ENCODE measurements at places on chromosomes 16 and 17.

DNA sequence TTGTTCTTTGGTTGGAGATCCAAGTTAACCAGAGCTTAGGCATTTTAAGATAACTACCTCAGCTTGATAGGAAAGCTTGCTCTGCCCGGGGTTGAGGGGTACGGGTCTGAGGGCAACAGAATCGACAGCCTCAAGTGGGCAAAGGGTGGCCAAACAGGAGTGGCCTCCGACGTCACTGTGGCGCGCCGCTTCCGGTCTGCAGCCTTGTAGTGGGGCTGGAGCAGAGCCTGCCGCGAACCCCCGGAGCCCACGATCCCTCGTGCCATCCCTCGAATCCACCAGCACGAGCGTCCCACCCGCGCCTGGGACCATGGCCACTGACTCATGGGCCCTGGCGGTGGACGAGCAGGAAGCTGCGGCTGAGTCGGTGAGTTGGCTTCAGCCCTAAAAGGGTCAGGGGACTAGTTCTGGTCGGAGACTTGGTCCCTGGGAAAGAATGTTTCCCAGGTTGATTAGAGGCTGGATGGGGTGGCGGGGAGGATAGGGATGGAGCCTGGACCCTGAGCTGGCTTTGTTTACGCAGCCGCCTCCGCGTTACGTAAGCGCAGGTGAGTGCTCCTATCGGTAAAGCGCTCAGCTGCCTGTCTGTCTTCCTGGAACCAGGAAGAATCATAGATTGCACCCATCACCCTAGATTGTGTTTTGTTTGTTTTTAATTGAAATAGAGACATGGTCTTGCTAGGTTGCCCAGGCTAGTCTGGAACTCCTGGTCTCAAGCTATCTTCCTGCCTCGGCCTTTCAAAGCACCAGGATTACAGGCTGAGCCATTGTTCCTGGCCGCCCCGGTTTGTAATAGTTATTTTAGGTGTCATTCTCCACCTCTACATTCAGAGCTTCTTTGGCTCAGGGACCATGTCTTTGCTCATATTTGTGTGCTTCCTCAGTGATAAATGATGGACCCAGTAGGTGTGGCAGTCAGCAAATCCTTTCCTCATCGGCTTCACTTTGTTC, at the start of gene DDX19B:
DDX19B (plus strand) TSS at position 199 of the 951 bp plus-strand sequence; CDS start at position 311, 112 bp downstream.
- peak; percentile 36 for DNase-seq

DNA sequence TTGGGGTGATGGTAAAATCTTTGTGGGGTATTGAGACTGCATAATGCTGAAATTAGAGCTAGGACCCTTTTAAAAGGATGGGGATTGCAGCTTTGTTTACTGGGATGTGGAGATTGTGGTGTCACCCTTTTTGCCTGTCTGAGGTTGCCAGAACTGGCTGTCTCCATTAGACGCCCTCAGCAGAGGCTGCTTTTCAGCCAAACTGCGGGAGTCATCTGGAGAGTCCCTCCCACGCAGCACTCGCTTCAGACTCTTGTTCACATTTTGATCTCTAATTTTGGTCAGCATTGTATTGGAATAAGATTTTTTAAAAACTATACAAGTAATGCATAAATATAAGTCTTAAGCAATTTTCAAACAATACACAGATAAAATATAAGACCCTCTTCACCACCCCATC, 27.9 kb upstream of the JPT2 start:
- no peak for DNase-seq

DNA sequence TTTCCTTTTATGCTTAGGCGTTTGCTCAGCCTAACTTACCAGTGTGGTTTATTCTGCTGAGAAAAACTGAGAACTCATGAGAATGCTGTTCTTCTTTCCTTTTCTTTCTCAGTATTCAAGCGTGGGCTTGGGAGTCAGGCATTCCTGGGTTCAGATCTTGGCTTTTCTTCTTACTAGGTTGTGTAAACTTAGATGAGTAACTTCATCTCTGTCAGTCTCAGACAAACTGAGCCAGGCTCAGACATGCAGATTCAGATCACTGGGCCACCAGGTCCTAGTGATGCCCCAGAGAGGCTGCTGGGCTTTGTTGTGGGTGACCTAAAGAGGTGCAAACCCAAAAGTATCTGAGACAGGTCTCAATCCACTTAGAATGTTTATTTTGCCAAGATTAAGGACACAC, 95.8 kb upstream of the MPHOSPH6 start:
- DNase-seq, result no peak

DNA sequence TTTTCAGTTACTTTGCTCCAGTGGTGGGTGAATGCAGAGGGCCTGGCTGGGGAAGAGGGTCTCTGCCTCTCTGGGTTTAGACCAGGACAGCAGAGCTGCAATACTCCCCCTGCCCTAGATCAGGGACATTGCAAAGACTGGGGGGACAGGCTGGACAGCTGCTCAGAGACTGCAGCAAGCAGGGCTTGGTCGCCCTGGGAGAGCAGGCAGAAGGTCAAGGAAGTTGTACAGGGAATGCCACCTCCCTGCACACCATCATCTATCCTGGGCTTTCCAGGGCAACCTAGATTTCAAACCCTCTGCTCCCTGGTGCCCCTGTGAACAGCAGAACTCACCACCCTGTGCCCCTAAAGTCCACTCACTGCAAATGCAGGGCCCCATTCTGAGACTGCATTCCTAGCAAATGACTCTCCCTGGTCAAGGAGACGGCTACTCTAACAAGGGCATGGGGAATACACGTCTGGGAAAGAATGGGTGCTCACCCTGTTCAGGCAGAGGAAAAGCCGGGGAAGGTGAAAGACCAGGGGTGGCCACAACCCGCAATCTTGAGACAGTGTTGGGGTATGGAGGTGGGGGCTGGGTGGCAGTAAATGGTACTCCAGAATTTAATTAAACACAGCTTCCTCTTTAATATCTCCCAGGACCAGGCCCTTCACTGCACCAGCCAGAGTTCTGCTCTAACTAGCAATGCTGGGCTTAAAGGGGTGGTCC, 1.0 kb downstream of the KIFC3 start:
- DNase-seq, result no peak

DNA sequence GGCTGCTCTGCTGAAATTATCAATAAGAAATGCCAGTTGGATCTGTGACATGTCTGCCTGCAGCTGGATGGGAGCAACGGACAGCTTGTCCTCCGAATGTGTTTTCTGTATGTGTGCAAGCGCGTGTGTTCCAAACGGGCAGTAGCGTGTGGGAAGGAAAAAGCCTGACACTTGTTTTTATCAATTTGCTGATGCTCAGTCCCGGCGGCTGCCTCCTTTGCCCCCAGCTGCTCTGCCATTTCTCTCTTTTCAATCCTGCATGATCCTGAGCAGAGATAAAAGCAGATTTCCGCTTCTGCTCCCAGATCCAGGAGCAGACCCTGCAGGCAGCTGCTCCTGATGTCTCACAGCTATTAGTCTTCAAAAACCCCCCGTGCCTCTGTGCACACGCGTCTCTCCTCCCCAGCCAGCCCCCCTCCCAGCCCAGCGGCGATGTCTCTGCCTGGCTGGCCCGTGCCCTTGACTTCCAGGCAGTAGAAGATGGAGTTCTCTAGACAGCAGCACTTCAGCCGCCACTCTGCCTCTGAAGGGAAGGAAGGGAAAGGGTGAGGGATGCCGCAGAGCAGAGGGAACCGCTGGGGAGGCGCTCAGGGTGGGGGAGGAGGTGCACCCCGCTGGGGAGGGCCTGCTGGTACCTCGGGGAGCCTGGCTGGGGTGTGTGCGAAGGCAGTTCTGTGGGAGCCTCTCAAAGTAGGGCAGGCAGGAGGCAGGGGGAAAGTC, 4.1 kb downstream of the PRCD start:
- DNase-seq, result no peak

DNA sequence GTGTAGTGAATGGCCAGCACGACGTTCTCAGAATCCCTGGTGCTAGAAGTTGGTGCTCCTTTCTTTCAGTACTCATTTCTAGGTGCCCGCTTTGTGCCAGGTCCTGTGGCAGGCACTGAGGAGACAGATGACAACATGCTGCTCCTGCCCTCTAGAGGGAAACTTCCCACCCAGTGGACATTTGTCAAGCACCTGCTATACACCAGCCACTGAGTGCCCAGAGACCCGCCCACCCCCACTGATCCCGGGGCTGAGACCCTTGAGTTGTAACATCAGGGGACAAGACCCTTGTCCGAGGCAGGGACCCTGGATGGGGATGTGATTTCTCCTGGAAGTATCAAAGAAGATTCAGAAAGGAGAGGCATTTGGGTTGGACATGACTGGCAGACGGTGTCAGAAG, 25.1 kb downstream of the UNC13D start:
- no peak for DNase-seq

DNA sequence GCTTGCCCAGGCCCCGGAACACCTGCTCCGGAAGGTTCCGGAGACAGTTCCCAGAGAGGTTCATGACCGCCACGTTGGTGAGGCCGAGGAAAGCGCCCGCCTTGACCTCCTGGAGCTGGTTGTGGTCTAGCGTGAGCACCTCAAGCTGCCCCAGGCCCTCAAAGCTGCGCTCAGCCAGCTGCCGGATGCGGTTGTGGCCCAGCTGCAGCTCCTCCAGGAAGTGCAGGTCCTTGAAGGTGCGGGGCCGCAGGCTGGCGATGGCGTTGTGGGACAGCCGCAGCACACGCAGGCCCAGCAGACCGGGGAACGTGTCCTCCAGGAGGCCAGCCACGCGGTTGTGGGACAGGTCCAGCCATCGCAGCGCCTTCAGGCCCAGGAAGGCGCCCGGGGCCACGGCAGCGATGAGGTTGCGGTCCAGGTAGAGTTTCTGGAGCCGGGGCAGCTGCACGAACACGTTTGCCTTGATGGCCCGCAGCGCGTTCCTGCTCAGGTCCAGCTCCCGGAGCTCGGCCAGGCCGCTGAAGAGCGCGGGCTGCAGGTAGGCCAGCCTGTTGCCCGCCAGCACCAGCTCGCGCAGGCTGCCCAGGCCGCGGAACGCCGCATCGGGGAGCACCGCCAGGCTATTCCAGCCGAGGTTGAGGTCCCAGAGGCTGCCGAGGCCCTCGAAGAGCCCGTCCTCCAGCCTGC, 2.1 kb downstream of the IGFALS start:
- no peak for DNase-seq

- DNase-seq, result no peak
Measured at GRCh38 chr17:3038941-3039340, 24.5 kb downstream of the OR1D5 start.

DNA sequence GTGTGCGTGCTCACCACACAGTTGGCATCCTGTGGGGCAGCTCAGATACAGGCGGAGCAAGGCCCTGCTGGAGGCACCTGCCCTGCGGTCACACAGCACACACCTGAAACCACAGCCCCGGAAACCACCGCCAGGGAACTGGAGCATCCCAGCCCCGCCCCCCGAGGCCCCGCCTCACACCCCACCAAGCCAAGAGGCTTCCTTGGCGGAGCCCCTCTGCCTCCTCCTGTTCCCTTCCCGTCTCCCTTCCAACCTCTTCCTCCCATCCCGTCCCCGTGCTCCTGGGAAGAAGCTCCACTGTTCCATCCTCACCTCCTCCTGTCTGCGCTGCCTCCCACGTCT, 205.5 kb downstream of the NTN1 start:
- DNase-seq, result no peak

DNA sequence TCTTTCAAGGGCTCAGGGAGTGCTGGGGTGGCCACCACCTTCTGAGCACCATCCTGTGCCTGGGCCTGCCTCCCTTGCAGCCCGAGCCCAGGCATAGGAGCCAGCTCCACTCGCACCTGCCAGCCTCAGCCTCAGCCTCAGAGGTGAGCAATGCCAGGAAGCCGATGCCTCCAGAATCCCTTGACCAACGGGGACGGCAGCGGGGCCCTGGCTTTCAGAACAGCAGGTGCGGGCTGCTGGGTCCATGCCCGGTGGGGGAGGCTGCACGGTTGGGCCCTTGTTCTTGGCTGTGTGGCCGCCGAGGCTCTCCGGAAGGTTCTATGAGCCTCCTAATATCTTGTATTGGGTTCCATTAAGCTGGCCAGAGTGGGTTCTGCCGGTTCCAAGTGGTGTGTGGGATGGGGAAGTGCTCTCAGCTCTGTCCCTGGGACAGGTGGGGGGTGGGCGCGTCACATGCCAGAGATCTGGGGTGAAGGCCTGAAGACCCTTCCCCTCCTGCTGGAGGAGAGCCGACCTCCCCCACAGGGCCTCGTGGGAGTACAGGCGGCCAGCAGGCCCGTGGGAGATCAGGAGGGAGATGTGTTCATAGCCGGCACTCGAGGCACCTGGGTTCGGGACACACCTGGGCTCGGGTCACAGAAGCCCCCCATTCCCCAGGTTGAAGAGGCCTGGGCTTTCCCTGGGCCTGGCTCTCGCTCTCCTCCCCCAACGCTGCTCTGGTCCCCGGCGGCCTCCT, 27.0 kb downstream of the NPTX1 start:
- DNase-seq, result no peak

DNA sequence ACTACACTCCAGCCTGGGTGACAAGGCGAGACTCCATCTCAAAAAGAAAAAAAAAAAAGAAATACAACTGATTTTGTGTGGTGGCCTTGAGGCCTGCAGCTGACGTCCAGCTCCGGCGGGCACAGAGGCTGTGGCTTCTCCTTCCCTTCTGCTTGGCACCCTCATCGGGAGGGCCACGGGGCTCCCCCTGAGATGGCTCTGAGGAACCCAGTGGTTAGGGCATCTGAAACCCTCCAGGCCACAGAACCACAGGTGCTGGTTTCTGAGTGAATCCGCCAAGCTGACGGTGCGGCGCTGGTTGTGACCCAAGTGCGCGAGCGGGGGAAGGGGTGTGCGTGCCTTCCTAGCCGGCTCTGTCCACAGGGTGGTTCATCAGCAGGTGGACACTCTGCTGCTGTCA, 63.4 kb downstream of the LMF1 start:
- DNase-seq, result no peak

GRCh38 chr17:73705594-73705993, 61.3 kb upstream of the SDK2 start:
- no peak for DNase-seq

DNA sequence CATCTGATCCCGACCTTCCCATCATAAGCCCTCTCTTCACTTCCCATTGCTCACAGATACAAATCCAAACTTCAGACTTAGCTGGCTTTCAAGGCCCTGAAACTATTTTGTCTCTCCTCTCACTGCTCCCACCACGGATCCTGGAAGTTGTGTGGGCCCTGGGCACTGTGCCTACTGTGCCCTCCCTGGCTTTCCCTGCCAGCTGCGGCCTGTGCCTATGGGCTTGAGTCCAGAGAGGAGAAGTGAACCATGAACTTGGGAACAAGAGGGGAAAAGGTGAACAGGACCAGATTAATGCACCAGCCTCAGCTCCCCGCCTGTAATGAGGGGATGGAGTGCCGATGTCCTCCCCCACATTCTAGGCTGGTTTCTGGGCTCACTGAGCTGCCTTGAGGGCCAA, 18.9 kb upstream of the KCNJ12 start:
- DNase-seq, result no peak

- DNase-seq, result no peak
Measured at GRCh38 chr16:22220069-22220440, 14.0 kb downstream of the EEF2K start.

- DNase-seq, result no peak
Measured at GRCh38 chr17:18323507-18324139, 8.5 kb downstream of the SMCR8 start.

DNA sequence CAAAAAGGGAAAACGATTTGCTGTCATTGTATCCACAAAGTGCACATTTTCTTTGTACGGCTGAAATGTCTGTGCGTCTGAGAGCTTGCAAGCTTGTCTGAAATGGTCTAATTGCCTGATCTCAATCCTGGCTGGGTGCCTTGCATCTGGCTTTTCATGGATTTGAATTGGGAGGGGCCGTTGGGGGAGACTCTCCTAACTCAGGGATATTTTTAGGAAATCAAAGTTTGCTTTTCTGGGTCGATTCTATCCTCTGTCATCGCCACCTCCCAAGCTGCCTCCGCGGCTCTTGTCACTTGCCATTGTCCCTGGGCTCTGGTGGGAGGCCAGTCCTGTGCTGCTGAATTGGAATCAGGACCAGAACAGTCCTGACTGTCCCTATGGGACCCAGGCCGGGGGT, 33.3 kb upstream of the MGAT5B start:
- DNase-seq, result no peak

GRCh38 chr16:88512728-88513696, 57.2 kb upstream of the ZC3H18 start:
- no peak for DNase-seq

GRCh38 chr17:199191-199604, 17.7 kb upstream of the DOC2B start:
- DNase-seq, result no peak
